ENCODE measurements at places on chromosomes 13 and 19. TPM values are rescaled to one million over a fixed set of nuclear protein-coding genes. Genes with fewer than 3 reads are reported as not detected.

TMPRSS9 gene
- not detected for total RNA-seq

FLT1 gene
- 1.3 TPM for total RNA-seq

TMEM59L gene
- 1.3 TPM for total RNA-seq

ZSCAN1 gene
- not detected for total RNA-seq

CD177 gene
- total RNA-seq, result not detected

RFPL4A gene
- total RNA-seq, result not detected

STOML3 gene
- total RNA-seq, result not detected

SNRNP70 gene
- 218 TPM for total RNA-seq

ZNF626 gene
- total RNA-seq, result 4.6 TPM

SPTBN4 gene
- total RNA-seq, result 0.38 TPM

PDE4C gene
- not detected for total RNA-seq

ZNF653 gene
- total RNA-seq, result 6.4 TPM

ZNF534 gene
- total RNA-seq, result not detected

SHISA7 gene
- not detected for total RNA-seq

FFAR1 gene
- total RNA-seq, result not detected

OXGR1 gene
- 0.16 TPM for total RNA-seq

AP1M2 gene
- 51.0 TPM for total RNA-seq

ALOX5AP gene
- total RNA-seq, result 2.3 TPM

ELSPBP1 gene
- total RNA-seq, result not detected

DCT gene
- under 0.01 TPM for total RNA-seq

PEAK3 gene
- total RNA-seq, result not detected

ITGBL1 gene
- 1.5 TPM for total RNA-seq

TSHZ3 gene
- 6.6 TPM for total RNA-seq

ZNF682 gene
- total RNA-seq, result 1.9 TPM

Data from mesangial cell (primary cell).